Lung microvascular endothelial cell (primary cell): ENCODE measurements at places on chromosomes 12 and 14.

DNA sequence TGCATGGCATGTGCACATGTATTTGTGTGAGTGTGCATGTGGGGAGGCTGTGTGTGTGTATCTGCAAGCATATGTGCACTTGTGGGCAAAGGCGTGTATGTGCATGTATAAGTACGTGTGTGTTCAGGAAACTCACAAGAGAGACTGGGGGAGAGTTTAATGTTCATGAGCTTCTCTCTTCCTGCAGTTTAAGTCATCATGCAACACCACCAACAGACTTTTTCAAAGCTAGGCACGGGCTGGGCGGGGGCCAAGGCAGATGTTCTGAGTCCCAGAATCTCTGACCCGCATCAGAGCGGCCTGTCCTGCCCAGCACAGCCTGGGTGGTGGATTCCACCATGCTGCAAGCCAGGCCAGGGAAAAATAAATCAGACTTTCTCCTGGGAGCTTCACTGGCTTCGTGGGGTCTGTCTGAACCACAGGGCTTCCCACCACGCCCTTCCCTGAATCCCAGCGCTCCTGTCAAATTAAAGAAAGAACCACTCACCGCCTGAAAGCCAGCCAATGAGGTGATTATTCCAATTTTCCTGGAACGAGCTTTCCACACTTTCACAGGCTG is 75.7 kb downstream of the PITPNM2 start:
- no peak for DNase-seq

DNA sequence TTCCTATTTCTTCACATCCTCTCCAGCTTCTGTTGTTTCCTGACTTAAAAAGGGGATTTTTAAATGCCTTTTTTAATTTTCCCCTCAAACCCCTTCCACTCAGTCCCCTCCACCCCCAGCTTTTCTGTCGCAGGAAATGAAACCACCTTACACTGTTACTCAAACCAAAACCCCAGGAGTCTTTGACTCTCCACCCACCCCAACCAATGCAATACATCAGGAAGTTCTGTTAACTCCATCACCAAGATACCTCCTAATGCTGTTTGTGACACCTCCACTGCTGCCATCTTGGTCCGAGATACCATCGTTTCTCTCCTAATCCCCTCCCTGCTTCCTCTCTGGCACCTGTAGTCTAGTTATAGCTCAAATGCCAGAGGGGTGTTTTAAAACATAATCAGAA is 25.4 kb upstream of the CPM start:
- no peak for DNase-seq

- DNase-seq = no peak
Observed at GRCh38 chr12:52578469-52578868, 4.8 kb upstream of the KRT74 start.

- DNase-seq = peak; percentile 93
Observed at GRCh38 chr12:12839873-12840579, 26.9 kb downstream of the DDX47 start.

GRCh38 chr14:99264691-99265450 is 7.1 kb downstream of the BCL11B start:
- no peak for DNase-seq

- DNase-seq = no peak
Observed at GRCh38 chr14:58283730-58284129, 14.6 kb upstream of the ARID4A start.

DNA sequence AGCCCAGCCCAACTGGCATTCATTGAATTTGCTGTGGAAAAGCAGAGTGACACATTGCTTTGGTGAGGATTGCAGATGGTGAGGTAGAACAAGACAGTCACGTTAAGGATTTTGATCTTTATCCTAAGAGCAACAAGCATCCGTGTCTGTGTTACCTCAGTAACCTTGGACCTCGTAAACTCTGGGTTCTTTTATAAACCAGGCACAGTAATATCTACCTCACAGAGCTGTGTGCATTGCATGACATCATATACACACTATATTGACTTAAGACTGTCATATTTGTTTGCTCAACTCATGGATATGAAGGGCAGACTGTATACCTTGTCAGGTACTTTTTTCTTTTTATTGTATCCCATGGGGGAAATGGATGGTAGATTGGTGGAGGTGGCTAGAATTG is 156.2 kb downstream of the ETV6 start:
- no peak for DNase-seq

- DNase-seq = no peak
Observed at GRCh38 chr14:99548255-99548654, 55.8 kb downstream of the CCDC85C start.

- DNase-seq = no peak
Observed at GRCh38 chr12:86929962-86930361, 673.8 kb upstream of the MGAT4C start.

DNA sequence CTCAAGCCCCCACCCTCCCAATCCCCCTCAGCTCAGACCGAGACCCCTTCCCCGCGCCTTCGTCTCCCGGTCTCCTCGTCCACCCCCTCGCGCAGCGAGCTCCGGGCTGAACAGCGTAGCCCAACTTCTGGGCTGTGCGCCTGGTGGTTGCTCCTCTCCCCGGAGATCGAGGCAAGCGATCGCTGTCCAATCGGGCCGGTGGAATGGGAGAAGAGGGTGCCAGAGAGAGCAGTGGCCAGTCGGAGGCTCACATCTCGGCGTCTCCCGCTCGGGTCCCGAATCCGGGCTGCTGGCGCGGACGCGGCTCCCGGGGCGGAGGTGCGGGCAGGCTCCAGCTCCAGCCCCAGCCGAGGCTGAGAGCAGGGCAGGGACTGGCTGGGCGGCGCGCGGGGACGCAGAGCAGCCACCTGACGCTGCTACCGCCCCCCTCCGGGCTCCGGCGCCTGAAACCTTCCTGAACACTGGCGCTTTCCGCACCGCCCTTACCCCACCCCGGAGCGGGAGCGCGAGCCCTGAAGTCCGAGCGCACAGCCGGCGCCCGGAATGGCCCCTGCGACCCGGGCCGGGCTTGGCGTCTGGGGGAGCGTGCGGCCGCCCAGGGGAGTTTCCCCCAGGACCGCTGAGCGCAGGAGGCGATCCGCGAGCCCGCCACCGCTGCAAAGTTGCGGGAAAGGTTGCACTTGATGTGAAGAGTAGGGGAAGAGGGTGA is 508 bp upstream of the KCNH5 start:
- DNase-seq = peak; percentile 9

DNA sequence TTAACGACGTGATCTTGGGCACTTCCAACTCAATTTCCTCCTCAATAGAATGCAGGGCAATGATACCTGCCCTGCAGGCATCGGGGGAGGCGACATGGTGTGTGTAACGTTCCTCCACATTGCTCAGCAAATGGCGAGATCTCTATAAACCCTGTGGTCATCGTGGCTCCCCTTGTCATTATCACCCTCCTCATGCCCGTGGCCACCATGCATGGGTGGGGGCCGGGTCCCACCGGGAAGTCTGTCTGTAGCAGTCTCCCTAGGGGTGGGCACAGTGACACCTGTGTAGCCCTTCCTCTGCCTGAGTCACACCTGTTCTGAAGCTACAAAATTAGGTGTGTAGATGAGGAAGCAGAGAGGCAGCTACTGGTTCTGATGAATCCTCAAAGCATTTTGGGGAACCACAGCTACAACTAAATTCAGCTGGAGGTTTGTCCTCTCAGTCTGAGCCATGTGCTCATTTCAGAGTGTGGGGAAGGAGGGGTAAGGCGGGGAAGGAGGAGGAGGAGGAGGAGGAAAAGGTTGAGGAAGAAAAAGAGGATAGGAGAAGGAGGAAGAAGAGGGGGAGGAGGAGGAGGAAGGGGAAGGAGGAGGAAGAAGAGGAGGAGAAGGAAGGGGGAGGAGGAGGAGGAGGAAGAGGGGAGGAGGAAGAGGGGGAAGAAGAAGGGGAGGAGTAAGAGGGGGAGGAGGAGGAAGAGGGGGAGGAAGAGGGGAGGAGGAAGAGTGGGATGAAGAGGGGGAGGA is 11.0 kb upstream of the CACNA2D4 start:
- DNase-seq = no peak

DNA sequence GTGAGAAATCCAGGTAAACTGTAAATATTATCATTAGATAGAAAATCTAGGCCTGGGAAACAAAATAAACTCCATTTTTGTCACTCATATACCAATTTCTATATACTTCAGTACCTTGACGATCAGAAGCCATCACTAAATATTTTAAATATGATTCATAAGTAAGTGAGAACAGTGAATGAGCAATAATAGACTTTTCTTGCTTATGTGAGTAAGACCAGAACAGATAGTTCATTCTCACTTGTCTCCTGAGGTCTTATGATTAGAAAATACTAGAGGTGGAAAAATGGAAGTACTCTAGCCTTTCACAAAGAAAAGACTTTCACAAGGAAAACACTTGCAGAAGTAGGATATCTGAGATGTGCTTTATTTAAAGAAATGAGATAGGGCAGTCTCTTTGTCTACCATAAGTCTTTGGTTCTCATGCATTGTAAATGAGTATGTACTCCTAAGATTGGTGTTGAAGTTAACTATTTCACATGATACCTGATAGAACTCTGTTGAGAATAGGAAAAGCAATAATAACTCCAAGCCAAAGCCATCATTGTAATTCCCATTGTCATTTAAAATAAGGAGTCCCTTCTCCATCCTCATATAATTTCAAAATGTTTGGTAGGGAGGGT is 10.1 kb upstream of the SMCO3 start:
- no peak for DNase-seq

GRCh38 chr14:95256002-95256775 is 63.5 kb downstream of the CLMN start:
- no peak for DNase-seq

DNA sequence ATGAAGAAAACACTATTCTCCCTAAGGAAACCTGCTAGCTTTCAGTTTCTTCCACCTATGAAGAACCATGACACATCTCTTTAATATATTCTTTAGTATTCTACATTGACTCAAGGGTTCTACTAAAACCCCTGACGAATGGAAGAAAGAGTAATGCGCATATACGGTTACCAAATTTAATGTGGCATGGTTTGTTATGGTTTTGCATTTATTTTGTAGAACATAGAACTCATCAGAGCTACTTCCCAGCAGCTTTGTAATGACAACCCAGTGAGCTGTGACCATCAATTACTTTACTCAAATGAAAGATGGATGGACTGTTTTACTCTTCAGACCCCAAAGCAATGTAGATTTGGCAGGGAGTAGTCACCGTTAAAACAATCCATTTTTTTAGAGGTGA is 19.2 kb downstream of the PTHLH start:
- DNase-seq = no peak

- DNase-seq = peak; percentile 22
Observed at GRCh38 chr14:53391156-53391555, 238.0 kb upstream of the DDHD1 start.

DNA sequence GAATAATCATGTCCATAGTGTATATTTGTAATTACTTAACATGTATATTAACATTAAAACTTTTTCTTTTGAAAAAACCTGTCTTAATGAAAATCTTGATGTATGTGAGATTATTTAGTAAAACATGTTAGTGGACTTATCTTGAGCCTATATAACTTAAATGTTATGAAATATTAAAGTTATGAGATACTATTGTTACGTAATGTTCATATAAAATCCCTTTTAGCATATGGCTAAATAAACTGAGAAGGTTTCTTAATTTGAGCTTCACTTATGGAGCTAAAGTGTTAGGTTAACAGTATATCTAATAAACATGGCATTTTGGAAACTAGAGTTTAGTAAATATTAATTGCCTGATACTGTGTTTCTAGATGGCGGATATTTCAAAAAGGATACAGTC is 59.9 kb downstream of the MIA2 start:
- DNase-seq = no peak

GRCh38 chr12:3740480-3741231 is 12.3 kb downstream of the CRACR2A start:
- DNase-seq = no peak

- peak; percentile 37 for DNase-seq
Observed at GRCh38 chr12:89059721-89060541, 292.4 kb downstream of the DUSP6 start.
